ENCODE measurements at places on chromosomes 7 and 10. TPM values are rescaled to one million over a fixed set of nuclear protein-coding genes. Genes with fewer than 3 reads are reported as not detected.

The MAT1A gene
- total RNA-seq: 2.1 TPM

The EN2 gene
- total RNA-seq: not detected

The IFIT3 gene
- total RNA-seq: 81.9 TPM

The TRIL gene
- 6.0 TPM for total RNA-seq

The SPDYE2B gene
- not detected for total RNA-seq

The ZPBP gene
- not detected for total RNA-seq

The CDC14C gene
- total RNA-seq: not detected

The PDCD4 gene
- 38.0 TPM for total RNA-seq

The CDCA7L gene
- 46.1 TPM for total RNA-seq

The CALHM3 gene
- total RNA-seq: 0.30 TPM
